ENCODE measurements at places on chromosomes 2 and 18. TPM values are rescaled to one million over a fixed set of nuclear protein-coding genes. Genes with fewer than 3 reads are reported as not detected.
A peak's percentile ranks its signal among the peaks of the same experiment; 100 is the strongest.

Gene TRAF3IP1
- 9.4 TPM for total RNA-seq

- DNase-seq = no peak
These were observed 70.8 kb upstream of the LPIN2 start for GRCh38 chr18:3083766-3084165.

GRCh38 chr2:77552956-77553355 lies 30.8 kb upstream of the LRRTM4 start:
- peak; percentile 83 for DNase-seq

- no peak for DNase-seq
These were observed 260.6 kb downstream of the PAX3 start for GRCh38 chr2:222038067-222038802.

- no peak for DNase-seq
These were observed 84.0 kb downstream of the LYPD6B start for GRCh38 chr2:149122516-149122915.

DNA sequence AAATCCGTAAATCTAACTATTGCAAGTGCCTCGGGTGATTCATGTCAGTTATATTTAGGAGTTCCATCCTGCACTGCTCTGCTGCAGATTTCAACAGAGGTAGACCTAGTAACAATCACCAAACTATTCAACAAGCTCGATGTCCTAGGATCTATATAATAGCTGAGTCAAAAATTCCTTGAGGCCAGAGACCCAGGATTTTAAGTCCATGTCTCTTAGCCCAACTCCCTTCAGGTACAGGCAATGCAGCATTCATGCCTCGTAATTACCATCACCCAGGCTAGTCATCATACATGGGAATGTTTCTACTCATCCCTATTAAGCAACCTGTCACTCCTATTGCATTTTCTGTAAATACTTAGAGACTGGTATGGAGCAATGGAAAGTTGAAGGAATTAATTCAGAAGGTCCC lies 729 bp downstream of the TM4SF20 start:
- DNase-seq = no peak

DNA sequence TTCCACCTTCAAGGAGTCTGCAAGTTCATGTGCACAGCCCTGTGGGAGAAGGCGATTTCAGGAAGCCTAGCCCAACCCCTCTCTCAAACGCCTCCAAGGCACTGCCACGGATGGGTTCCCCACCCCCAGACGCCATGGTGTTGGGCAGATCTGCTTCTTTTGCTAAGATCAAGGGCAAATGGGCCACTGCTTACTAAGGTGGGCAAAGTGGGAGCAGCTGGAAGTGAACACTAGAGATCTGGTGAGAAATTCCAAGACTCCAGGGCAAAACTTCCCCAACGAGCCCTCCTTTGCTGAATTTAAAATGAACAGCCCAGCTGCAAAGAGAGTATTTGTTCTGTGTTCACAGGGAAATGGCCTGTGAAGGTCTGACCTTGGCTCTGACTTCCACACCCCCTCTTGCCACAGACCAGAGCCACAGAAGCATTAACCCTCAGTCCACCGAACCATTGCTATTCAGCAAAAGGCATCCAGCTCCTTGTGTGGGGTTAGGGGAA lies 45.1 kb upstream of the ZBTB7C start:
- DNase-seq = no peak

- DNase-seq = no peak
These were observed 9.1 kb upstream of the MALT1 start for GRCh38 chr18:58662118-58662517.
